ENCODE measurements at places on chromosomes 12 and 14. TPM values are rescaled to one million over a fixed set of nuclear protein-coding genes. Genes with fewer than 3 reads are reported as not detected.

The CD163 gene
- polyA plus RNA-seq: not detected

The RDH5 gene
- 7.1 TPM for polyA plus RNA-seq

The SMIM41 gene
- not detected for polyA plus RNA-seq

The SYCP3 gene
- polyA plus RNA-seq: 0.51 TPM

The GPR162 gene
- polyA plus RNA-seq: not detected

Data from GM12878 (cell line).